ENCODE measurements at places on chromosomes 11 and 22.
A peak's percentile ranks its signal among the peaks of the same experiment; 100 is the strongest.

DNA sequence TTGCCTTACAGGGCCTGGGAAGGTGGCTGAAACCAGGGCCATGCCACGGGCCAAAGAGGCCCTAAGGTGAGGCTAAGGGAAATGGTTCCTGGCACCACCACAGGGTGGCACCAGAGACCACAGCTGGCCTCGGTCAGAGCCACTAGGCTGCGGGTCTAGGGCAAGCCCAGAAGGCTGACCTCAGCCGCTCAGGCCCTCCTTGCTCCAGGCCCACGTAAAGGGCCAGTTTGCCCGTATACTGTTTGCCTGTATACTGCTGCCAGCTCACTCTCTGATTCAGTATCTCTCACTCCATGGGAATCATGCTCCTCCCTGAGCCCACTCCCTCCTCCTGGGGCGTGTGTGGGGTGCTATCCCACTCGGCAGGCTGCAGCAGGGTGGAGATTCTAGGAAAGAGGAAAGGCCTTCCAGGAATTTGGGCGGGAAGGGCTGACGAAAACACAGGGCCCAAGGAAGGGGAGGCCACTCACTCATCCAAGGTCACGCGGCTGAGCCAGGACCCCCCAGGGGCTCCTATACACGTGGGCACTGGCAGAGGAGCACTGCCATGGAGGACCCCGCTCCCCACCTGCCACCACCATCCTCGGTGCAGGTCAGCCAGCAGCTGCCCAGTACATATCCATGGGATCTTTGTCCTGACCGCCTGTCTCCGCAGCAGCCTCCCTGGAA is 62.4 kb downstream of the NECTIN1 start:
- peak; percentile 66 for DNase-seq

DNA sequence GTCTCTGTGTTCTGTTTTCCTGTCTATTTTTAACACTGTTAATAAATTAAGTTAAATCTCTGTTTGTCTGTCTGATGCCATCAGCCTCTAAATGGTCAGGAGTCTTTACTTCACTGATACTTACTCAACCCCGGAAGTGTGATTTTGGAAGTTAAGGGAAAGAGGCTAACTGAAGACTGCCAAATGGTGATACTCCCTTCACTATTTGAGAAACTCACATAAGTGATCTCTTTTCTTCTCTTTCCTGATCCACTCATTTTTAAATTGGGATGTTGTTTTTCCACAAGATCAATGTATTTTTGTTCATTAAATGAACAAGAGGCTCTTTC is 389 bp upstream of the CASP12 start:
- peak; percentile 26 for DNase-seq

- DNase-seq = no peak
Measured at GRCh38 chr11:78426845-78427244, 9.2 kb upstream of the GAB2 start.

DNA sequence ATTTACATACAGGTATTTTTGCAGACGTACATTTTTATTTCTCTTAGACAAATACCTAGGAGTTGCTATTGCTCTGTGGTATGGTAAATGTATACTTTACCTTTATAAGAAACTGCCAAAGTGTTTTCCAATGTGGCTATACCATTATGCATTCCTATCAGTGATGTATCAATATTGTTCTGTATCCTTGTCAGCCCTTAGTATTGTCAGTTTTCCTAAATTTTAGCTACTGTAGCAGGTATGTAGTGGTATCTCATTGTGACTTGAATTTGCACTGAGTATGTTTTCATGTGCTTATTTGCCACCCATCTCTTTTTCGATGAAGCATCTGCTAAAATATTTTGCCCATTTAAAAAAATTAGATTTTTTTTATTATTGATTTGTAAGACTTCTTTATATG is 37.0 kb downstream of the CLPB start:
- DNase-seq = no peak

DNA sequence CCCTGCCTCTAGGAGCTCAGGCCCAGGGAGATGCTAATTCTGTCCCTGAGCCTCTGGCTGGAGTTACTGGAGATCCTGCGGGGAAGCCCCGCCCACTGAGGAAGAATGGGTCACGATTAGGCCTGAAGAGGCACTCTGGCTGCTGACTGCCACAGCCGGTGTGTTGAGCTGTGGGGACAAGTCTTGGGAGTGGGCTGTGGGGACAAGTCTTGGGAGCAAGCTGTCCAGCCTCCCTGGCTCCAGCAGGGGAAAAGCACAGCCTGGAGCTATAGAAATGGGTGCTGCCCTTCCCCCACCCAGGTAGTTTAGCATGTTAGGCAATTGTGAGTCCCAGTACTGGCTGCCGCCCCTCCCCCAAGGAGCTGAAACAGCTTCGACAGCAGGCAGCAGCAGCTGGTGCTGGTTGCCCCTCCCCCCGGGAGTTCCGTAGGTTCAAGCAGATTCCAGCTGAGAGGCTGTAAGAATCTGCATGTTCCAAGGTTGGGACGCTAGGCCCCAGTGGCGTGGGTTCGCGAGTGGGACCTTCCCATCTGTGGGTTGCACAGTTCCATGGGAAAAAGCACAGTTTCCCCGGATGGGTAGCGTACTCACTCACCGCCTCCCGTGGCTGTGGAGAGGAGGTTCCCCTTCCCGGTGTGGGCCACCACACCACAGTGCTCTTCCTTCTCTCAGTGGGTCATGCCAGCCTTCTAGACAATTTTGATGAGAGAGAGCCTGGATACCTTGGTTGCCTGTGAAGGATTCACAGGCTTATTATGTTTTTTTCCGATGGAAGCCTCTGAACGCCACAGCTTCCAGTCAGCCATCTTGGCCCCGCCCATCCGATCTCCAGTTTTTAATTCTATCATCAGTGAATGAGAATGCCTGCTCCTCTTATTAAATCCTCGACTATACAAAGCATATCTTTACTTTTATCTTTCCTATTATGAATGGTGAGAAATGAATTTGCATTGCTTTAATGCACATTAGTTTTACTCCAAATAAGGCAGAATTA is 61.5 kb downstream of the MSANTD4 start:
- DNase-seq = peak; percentile 6

DNA sequence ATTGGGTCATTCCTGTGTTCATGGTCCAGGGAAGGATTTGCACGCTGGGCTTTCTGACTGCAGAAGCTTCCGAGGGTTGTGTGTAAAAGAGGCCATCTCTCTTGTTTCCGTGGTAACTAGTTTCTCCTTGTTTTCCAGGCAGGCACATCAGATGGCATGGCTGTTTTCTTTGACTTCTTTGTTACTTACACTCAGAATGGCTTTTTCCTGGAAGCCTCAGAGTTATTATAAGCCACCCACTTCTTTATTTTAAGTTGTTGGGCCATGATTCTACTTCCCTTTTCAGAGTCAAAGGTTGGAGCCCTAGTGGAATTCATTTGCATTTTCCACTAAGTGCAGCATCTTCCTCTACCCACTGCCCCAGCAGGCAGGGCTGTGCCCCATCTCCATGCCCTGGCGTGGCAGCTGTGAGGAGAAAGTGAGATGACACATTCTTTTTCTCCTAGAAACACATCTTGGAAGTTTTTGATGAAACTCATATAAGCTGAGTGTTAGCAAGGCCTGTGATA is 94.9 kb downstream of the PRR5L start:
- DNase-seq = no peak

DNA sequence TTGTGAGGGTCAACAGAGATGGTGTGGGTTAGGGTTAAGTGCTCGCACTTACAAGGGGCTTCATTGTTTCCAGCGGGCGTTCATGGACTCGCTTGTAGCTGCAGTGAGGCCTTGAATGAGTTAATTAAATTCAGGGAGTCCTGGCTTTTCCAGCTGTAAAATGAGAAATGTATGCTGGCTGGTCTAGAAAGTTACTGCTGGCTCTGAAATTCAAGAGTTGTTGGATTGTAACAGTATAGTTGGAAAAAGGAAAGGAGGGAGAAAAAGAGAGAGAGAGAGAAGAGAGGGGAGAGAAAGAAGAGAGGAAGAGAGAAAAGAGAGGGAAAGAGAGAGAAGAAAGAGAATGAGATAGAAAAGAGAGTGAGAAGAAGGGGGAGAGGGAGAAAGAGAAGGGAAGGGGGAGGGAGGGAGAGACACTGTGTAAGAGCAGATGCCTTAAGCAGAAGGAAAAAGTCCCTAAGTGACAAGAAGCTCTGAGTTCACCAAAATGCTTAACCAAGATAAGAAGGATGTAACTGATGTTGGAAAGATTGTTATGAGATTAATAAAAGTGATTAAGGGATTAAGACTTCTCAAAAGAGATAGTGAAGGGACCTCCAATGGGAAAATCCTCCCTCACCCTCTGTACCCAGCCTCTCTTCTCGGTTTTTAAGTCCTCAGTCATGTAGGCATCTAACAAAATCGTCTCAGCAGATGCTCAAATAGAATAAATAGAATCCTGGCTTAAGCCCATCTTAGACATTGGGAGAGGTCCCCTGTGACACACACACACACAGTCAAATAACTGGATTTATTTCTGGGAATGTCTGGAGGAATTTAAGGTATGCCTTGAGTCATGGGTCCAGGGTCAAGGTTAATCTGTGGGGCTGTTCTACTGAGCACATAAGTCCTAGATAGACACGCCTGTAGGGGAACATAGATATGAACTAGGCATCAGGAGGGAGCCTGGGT is 477.9 kb downstream of the MIAT start:
- peak; percentile 89 for DNase-seq

DNA sequence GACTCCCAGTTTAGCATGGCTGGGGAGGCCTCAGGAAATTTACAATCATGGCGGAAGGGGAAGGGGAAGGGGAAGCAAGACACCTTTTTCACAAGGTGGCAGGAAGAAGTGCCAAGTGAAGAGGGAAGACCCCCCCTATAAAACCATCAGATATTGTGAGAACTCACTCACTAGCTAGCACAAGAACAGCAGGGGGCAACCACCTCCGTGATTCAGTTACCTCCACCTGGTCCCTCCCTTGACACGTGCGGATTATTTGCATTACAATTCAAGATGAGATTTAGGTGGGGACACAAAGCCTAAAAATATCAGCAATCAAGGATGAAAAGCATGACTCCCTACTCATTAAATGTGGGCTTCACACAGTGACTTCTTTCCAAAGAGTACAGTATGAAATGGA is 155.0 kb upstream of the CCDC90B start:
- no peak for DNase-seq

DNA sequence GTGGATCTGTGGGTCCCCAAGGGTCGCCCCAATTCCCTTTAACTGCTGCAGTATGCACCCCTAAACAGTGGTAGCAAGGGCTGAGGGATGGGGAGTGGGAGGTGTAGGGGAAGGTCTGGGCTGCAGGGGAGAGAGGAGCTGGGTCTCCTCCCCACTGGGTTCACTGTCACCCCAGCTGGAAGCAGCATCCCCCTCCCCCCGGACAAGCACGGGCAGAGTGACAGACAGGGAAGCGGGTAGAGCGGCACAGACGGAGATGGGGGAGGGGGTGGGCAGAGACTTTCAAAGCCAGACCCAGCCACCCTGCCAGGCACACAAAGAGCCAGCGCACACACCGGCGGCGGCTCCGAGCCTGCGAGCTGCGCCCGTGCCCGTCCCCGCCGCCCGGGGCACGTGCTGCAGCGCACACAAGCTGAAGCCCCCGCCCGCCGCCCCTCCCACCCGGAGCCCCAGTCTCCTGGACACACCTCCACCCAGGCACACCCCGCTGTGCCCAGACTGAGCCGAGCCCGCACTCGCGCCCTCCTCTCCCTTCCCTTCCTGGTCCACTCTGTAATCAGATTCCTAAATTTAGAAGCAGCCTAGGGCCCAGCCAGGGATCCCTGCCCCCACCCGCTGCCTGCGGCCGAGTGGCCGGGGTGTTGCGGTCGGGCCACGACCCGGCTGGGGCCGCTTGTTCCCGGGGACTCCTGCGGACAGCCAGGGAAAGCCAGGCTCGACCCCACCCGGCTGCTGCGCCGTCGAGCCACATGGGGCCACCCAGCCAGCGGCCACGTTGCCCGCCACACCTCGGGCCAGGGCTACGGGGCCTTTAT is 935 bp upstream of the RCOR2 start:
- DNase-seq = peak; percentile 66

DNA sequence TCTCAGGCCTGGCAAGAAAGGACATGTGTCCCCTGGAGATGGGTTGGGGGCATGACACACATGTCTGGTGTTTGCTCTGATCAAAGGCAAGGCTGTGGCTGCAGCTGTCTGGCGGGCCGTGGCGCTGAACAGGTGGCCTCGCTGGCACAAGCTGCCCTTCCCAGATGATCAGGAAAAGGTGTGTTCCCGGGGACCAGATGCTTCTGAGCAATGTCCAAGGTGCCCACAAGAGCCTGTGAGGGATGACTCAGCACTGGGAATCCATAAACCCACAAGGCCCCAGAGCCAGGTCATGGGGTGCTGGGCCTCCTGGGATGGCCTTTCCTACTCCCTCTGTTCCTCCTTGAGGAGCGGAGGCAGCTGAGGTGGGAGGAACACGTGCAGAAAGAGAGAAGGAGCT is 9.7 kb upstream of the LRP5 start:
- peak; percentile 52 for DNase-seq

DNA sequence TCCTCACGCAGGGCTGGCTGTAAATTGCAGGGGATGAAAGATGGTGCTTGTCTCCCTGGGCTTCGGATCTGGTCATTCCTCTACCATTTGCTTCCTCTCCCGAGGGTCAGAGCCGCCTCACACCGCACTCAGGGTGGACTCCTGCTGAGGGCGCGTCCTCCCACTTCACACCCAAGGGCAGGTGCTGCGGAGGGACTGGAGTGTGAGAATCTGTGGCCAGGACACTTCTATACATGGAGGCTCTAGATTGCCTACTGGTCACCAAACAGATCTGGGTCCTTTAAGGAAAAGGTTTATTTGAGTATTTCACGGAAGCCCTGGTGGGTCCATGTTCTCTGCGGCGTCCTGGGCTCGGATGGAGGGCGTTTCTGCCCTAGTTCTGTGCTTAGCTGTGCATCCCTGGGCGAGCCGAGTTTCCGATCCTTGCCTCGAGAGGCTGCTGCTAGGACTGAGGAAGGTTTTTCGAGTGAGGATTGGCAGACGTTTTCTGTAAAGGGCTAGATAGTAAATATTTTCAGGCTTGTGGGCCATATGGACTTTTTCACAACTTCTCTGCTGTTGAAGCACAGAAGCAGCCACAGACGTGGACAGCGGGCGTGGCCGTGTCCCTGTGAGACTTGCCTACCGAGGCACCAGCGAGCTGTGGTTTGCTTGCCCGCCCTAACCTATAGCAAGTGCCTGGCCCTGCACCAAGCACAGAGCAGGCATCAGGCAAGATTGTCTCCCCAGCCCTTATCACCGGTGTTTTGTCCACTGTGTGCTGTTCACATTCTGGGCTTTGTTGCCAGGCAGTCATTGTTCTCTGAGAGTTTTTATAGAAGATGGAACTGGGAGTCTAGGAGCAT is 279.0 kb downstream of the TBC1D22A start:
- no peak for DNase-seq

GRCh38 chr11:100849009-100849900 is 162.2 kb downstream of the ARHGAP42 start:
- peak; percentile 97 for DNase-seq

GRCh38 chr11:78299000-78299710 is 110.4 kb downstream of the USP35 start:
- no peak for DNase-seq

GRCh38 chr22:28379075-28379779 is 300.4 kb downstream of the TTC28 start:
- DNase-seq = no peak

- no peak for DNase-seq
Measured at GRCh38 chr11:99634581-99634980, 613.8 kb downstream of the CNTN5 start.

- DNase-seq = no peak
Measured at GRCh38 chr11:67280341-67280787, 8.7 kb upstream of the ANKRD13D start.

- DNase-seq = no peak
Measured at GRCh38 chr11:133815636-133816035, 29.7 kb downstream of the SPATA19 start.

- peak; percentile 99 for DNase-seq
Measured at GRCh38 chr11:47917599-47918369, 62.6 kb upstream of the PTPRJ start.

Measured in fibroblast of villous mesenchyme (primary cell).